ENCODE measurements at places on chromosomes 3 and 15. TPM values are rescaled to one million over a fixed set of nuclear protein-coding genes. Genes with fewer than 3 reads are reported as not detected.
A peak's percentile ranks its signal among the peaks of the same experiment; 100 is the strongest.

DNA sequence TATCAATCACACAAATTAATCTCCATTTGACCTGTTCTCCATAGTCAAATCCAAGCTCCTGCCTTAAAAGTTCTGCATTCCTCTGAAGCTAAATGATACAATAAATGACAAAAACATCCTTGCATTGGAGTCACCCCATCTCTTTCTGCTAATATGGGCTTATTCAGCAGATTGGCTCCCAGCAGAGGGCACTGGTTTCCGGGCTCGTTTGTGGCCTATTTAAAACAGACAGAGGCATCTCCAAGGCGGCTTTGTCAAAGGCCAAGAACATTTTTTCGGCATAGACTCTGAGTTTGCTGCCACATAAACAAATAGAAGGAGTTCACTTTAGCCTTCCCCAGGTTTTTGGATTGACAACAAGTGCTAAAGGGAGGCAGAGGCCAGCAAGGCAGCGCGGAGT is 204.4 kb upstream of the RASGRP1 start:
- DNase-seq, result peak; percentile 46

GRCh38 chr15:44194323-44195150 is 534 bp downstream of the FRMD5 start:
- DNase-seq, result peak; percentile 62

Gene EIF2B5
- 66.4 TPM for total RNA-seq

Gene PARP15
- total RNA-seq, result 0.37 TPM

Gene ARGFX
- total RNA-seq, result not detected

DNA sequence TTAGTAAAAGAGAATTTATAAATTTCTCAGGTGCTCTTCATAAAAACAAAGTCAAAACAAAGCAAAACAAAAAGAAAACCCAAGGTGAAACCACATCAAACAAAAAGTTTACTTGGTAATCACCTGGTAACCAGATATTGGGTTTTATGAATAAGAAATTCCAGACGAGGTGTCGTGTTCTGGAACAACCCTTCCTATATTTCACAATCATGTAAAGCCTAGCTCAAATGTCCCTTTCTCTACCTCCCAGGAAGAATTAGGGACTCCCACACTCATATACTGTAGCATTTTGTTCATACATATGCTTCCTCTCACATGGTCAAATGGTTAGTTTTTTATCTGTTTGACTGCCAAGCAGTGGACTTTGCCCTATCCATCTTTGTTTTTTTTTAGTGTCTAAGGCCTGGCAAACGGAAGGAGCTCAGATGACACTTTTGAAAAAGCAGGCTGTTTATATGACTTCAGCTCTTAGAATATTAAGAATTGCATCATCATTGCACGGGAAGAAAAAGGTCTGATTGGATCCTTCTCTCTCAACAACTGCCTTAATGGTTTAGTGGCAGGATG is 326.7 kb upstream of the TBL1XR1 start:
- peak; percentile 5 for DNase-seq

DNA sequence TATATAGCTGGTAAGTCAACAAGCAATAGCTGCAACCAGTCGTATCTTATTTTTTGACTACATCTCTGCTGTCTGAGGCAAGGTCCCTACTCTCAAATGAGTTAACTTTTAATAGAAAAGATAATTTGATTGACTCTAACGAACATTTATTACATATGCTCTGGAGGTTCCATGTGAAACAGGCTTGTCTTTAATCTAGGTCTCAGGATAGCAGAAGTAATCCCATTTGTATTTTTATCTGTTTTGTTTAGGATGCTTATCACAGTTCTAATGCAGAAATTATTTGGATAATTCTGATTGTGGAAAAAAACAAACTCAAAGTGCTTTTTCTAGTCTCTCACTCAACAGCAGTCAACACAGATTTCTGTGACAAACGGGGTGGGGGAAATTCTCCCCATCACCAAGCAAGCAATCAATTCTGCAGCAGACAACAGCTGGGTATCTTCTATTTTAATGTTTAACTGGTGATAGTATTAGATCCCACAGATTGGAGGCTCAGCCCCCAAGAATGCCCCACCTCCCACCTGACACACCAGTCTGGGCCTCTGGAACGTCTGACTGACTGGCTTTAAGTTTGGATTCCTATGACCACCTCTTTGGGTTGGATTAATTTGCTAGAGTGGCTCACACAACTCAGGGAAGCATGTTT is 58.8 kb downstream of the ITPR1 start:
- DNase-seq, result no peak

Gene ARPIN
- 4.4 TPM for total RNA-seq

DNA sequence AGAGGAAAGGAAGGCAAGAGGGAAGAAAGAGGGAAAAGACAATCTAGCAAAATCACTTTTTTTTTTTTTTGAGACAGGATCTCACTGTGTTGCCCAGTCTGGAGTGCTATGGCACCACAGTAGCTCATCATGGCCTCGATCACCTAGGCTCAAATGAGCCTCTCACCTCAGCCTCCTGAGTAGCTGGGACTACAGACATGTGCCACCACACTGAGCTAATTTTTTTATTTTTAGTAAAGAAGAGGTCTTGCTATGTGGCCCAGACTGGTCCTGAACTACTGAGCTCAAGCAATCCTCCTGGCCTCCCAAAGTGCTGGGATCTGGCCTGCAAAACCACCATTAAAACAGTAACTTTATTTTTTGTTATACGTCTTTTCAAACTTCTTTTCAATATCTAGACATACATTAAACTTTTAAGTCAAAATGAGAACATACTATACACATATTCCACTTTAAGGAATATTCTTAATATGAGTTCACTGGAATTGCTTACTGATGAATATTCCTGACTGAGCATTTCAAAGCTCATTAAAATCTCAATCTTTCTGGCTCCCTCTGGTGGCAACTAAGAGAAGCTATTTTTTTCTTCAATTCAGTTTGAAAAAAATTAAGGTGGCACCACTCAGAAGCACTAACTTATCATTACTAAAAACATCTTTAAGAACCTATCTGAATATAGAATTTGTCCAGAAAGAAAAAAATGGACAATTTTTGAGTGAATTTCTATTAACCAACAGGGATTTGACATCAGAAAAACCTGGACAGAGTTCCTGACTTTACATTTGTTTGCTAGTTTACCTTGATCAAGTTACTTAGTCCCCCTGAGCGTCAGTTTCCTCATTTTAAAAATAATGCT is 40.9 kb downstream of the UACA start:
- DNase-seq, result peak; percentile 68

Gene HYAL1
- total RNA-seq, result 1.1 TPM

DNA sequence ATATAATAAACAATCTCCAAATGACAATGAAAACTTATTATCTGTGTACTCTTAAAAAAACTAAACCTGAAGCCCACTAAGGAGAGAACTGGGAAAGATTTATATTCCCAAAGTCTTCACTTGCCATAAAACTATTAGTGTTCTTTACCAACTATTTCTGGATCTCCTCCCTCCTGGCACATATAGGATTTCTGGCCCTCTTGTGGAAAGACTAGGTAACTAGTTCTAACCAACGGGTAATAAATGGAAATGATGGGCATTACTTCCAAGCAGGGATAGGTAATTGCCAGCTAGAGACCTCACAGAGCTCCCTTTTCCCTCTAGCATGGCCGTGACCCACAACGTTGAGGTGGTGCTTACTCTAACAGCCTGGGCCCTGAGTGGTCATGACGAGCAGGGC is 110.1 kb downstream of the DNAH12 start:
- DNase-seq, result peak; percentile 65

Gene RYR3
- 0.08 TPM for total RNA-seq

DNA sequence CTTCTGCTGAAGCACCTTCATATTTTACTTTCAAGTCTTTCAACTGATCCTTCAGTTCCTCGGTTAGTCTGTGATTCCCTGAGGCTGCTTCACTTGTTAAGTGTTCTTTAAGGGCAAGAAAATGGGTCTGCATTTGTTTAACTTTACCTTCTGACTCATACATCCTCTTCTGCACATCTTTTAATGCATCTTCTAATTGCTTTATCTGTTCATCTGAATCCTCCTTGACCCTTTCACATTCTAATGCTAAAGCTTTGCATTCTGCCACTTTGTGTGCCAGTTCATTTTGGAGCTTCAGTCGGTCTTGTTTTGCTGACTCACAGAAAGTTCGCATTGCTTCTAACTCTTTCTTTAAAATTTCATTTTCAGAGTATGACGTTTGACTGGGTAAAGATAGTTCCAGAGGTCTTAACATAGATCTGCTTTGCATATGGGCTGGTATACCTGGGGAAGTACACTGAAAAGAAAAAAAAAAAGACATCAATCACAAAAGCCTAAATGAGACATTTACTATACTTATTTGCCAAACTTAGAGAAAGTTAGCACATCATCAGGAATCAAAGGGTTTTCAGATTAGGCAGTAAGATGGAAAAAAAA is 94.3 kb downstream of the UACA start:
- DNase-seq, result no peak

- no peak for DNase-seq
Measured at GRCh38 chr15:38809621-38810020, 245.0 kb upstream of the RASGRP1 start.

- DNase-seq, result peak; percentile 61
Measured at GRCh38 chr3:50627407-50628051, 10.6 kb downstream of the MAPKAPK3 start.

Gene SNTN
- total RNA-seq, result not detected

DNA sequence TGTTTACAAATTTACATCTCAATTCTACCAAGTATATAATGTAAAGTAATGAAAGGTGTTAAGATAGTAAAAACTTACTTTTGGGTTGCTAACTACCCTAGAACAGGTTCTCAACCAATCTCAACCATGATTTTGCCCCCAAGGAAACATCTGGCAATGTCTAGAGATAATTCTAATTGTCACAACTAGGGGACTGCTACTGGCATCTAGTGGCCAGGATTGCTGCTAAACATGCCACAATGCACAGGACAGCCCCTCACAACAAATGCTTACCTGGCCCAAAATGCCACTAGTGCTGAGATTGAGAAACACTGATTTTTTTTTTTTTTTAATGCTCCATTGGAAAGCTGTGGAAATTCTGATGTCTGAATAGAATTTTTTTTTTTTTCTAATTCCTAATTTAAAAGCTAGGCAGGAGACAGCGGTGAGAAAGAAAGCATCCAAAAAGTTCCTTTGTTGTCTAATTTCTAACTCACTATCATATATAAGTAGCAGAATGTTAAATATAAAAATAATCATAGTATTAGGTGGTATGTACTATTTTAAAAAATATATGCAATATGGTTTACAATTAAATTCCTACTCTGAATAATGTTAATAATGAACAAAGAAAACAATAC is 81.5 kb downstream of the TJP1 start:
- DNase-seq, result peak; percentile 18

Gene ACKR4
- total RNA-seq, result not detected

DNA sequence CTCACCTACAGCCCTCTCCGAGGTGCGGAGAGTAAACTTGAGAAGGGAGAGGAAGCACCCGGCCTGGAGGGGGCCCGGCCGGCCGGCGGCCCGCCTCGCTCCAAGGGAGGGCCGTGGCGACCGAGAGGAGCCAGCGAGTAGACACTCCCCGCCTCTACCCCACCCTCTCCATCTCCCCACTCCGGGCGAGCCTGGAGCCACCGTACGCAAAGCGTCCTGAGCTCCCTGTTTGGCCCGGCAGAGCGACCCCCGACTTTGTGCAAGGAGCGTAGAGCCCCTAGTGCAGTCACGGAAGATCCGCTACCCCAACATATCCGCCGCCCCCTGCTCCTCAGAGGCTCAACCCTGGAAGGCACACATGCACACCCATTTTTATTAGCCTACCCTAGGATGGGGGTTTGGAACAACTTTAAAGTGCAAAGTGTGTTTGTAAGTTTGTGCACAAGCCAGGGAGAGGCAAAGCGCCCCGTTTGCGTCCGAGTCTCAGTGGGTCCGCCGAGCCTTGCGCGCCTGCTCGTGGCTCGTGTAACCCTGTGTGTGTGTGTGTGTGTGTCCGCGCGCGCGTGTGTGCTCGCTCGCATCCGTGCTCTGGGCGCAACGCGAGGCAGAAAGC is 508 bp upstream of the SMAD6 start:
- DNase-seq, result no peak

DNA sequence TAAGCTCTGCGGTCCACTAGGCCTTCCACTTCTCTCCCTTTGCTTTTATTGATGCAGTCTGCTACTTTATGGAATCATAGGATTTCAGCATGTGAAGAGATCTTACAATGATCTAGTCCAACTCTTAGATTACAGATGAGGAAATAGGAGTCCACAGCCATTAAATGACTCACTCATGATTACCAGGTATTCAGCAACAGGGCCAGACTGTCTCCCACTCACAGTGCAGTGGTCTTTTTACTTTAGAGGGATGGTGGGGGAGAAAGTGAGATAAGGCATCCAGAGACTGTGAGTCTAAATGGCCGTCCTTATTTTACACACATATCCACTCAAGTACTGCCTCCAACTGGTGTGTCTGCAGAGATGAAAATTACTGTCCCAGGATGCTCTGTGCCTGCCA is 88.5 kb upstream of the SKOR1 start:
- DNase-seq, result peak; percentile 6

DNA sequence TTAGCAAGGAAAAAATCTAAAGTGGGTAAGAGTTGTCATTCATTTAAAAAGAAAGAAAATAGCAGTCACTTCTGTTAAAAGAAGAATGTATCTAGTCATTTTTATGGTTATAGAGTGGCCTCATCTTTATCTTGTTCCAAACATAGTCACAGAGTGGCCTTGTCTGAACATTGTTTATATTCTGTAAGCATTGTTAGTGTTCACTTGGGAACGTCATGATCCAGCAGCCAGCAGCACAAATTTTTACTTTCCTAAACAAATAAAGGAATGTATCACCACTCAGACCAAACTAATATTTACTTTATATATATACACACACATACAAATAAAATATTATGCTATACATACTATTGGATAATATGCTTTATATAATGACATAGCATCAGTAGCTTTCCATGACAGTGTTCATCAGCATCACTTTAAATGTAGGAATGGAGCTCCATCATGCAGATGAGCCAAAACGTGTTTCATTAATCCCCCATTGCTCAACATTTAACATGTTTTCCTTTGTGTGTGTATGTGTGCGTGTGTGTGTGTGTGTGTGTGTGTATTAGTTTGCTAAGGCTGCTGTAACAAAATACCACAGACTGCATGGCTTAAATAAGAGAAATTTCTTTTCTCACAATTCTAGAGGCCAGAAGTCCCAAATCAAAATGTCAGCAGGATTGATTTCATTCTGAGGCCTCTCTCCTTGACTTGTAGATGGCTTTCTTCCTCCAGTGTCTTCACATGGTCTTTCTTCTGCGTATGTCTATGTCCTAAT is 39.6 kb upstream of the GYG1 start:
- no peak for DNase-seq

GRCh38 chr3:57544181-57545125 is at the start of gene DNAH12:
Gene DNAH12 (minus strand): TSS chr3:57544344. CDS start chr3:57542870, 1,474 bp downstream.
- no peak for DNase-seq

DNA sequence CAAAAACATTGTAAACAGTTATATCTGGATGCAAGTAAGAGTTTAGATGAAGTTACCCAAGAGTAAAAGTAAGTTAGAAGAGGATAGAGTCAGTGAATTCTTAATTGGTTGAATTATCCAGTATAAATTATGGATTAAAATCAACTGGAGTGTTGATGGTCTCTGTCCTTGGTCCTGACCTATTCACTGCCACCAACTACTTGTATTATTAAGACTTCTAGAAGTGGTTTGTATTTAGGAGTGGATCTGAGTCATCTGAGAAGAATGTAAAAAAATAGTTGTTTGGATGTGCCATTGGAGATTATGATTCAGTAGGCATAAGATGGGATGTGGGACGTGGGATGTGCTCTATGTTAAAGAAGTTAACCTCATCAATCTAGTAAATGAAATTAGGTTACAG is 86.4 kb downstream of the SYNPR start:
- DNase-seq, result no peak
